ENCODE measurements at places on chromosomes 13 and 19. TPM values are rescaled to one million over a fixed set of nuclear protein-coding genes. Genes with fewer than 3 reads are reported as not detected.
A peak's percentile ranks its signal among the peaks of the same experiment; 100 is the strongest.

Gene KIR3DL1
- total RNA-seq, result not detected

- no peak for DNase-seq
These were observed 97.3 kb downstream of the TDRD3 start for GRCh38 chr13:60494296-60494695.

Gene SLC15A1
- total RNA-seq, result not detected

Gene WASF3
- 0.26 TPM for total RNA-seq

DNA sequence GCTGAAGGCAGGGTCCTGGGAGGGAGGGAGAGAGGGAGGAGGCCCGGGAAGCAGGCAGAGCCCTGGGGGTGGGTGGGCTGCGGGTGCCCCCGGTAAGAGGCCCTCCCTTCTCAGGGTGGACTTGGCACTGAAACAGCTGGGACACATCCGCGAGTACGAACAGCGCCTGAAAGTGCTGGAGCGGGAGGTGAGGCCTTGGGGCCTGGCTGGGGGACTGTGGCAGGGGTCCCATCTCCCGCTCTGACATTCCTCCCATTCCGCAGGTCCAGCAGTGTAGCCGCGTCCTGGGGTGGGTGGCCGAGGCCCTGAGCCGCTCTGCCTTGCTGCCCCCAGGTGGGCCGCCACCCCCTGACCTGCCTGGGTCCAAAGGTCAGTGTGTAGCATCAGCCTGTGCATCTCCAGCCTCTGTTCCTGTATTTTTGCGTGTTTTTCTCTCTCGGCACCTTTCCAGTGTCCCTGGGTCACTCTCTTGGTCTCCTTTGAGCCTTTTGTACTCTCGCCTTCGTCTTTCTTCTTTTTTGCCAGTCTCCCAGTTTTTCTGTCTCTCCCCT is 53.4 kb downstream of the TRPM4 start:
- DNase-seq, result no peak

DNA sequence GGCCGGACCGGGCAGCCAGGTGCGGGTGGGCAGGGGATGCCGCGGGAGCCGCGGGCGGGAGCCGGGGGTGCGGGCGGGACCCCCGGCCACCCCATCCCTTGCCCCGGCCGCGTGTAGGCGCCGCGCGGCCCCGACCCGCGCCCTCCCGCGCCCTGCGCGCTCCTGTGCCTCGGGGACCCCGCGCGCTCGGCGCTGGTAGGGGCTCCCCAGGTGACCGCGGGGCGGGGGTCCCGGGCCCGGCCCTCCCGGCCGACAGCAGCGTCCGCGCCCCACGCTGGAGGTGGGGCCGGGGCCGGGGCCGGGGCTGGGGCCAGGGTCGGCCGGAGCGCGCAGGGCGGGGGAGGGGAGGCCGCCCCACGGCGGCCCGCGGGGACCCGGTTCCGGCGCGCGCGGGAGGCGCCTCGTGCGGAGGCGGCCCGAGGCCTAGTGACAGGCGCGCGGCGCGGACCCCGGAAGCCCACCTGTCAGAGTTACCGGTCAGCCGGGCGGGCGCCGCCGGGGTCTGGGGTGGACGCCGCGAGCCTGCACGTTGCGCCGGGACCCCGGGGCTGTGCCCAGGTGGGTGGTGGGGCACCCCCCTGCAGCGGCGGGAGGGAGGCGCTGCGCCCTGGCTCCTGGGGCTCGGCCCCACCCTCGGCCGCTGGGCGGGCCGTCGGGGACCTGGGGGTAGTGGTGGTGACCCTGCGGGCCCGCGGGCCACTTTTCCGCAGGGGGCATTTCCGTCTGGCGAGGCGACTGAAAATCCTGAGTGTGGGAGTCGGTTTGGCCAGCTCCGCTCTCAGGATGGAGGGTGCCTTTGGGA is 518 bp downstream of the TFDP1 start:
- DNase-seq, result no peak

DNA sequence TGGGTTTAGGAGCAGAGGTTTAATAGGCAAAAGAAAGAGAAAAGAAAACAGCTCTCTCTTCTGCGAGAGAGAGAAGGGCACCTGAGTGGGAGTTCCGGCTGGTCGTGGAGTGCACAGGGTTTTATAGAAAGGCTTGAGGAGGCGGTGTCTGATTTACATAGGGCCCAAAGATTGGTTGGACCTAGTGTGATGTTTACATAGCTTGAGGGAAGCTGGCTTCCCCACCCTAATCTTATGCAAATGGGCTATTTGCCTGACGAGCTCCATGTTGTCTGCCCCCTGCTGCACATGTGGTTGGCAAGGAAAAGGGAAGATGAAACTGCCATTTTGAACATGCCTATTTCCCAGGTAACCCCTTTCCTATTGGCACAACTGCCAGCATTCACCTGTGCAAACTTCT is 21.5 kb upstream of the MEDAG start:
- DNase-seq, result no peak

GRCh38 chr19:45467115-45467455 is 711 bp upstream of the FOSB start:
- DNase-seq, result no peak

DNA sequence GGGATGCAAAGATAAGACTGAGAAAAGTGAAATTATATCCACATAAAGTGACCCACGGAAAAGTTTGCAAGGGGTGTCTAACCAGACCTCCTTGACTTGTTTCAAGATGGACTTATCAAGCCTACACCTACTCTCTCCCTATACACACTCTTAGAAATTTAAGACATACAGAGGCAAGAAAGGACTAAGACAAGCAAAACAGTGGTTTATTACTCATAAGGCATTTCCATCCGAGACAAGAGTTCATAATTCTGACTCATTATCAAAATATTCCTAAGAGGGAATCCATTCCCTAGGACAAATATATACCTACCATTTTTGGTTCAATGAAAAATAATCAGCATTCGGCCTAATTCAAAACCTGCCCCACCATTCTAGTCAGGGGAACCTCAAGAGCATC is 232.6 kb upstream of the GPC6 start:
- DNase-seq, result no peak

Gene PLK5
- not detected for total RNA-seq

- no peak for DNase-seq
These were observed 357.7 kb downstream of the UQCRFS1 start for GRCh38 chr19:28855216-28855615.

Gene RHPN2
- 1.9 TPM for total RNA-seq

- DNase-seq, result no peak
These were observed 1.9 kb downstream of the UBE2S start for GRCh38 chr19:55405638-55406037.

Gene COL4A1
- total RNA-seq, result 0.54 TPM

DNA sequence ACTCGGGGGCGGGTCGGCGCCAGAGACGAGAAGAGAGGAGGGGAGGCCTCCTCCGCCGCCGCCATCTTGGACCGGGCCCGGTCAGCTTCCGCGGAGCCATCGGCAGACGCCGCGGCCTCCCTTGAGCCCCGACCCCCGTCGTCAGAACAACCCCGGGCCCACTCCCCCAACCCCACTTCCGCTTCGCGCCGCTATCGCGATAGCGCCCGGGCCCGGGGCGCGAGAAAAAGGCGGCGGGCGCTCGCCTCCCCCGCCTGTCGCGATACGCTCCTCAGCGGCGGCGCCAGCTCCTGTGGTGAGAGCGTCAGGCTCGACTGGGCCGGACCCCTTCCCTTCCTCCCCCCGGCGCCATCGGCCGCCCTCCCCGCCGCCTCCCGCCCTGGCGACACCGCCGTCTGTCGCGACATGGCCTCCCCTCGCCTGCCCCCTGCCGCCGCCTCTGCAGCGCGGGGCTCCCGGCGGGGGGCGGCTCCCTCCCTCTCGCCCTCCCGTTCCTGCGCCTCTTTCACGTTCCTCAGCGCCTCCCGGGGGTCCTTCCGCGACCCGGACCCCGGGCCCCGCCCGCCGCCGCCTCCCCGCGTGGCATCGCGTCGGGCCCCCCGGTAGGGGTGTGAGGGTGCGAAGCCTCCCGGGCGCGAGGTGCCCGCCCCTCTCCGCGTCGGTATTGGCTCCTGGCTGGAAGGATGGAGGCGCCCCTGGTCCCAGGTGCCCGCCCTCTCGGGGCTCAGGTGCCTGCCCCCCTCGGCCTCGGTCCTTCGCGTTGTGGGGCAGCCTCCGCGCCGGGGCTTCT is at the start of gene CNOT3:
TSS of gene CNOT3 (plus strand) at position 64 of the 790 bp plus-strand sequence. CDS start 5,217 bp downstream, outside the sequence.
- no peak for DNase-seq

GRCh38 chr13:36981156-36981743 is 17.9 kb downstream of the ALG5 start:
- DNase-seq, result no peak

Gene CYP4F2
- total RNA-seq, result not detected

GRCh38 chr19:4567584-4568071 is 8.1 kb upstream of the SEMA6B start:
- peak; percentile 55 for DNase-seq

DNA sequence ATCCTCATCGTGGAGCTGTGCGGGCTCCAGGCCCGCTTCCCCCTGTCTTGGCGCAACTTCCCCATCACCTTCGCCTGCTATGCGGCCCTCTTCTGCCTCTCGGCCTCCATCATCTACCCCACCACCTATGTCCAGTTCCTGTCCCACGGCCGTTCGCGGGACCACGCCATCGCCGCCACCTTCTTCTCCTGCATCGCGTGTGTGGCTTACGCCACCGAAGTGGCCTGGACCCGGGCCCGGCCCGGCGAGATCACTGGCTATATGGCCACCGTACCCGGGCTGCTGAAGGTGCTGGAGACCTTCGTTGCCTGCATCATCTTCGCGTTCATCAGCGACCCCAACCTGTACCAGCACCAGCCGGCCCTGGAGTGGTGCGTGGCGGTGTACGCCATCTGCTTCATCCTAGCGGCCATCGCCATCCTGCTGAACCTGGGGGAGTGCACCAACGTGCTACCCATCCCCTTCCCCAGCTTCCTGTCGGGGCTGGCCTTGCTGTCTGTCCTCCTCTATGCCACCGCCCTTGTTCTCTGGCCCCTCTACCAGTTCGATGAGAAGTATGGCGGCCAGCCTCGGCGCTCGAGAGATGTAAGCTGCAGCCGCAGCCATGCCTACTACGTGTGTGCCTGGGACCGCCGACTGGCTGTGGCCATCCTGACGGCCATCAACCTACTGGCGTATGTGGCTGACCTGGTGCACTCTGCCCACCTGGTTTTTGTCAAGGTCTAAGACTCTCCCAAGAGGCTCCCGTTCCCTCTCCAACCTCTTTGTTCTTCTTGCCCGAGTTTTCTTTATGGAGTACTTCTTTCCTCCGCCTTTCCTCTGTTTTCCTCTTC is 6.3 kb downstream of the MYADM start:
- no peak for DNase-seq

DNA sequence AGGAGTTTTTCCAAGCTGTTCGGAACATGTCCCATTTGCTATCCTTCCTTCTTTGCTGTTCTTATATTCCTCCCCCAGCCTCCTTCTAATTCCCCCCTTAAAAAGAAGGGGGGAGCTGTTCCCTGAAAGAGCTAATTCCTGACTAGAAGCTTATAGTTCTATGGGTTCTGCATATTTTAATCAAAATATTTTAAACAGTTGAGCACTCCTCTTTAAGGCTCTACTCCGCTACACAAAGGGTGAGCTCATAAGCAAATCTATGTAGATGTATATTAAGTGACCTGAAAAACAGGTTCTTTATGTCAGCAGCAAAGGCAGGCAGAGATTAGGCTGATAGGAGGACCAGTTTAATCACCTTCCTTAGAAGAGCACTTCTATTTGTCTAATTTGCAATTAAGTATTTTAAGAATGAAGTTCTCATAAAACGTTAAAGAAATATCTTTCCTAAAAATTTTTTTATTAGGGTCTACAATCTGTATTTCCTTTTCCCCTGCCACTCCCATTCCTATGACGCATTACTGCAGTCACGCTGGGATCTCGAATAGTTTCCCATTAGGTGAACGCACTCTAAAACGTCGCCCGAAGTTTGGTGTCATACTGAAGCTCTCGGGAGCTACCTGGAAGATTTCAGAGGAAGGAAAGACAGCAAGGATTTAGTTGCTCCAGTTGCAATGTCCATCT is 5.2 kb downstream of the EFNB2 start:
- DNase-seq, result no peak

Gene HS6ST3
- not detected for total RNA-seq

DNA sequence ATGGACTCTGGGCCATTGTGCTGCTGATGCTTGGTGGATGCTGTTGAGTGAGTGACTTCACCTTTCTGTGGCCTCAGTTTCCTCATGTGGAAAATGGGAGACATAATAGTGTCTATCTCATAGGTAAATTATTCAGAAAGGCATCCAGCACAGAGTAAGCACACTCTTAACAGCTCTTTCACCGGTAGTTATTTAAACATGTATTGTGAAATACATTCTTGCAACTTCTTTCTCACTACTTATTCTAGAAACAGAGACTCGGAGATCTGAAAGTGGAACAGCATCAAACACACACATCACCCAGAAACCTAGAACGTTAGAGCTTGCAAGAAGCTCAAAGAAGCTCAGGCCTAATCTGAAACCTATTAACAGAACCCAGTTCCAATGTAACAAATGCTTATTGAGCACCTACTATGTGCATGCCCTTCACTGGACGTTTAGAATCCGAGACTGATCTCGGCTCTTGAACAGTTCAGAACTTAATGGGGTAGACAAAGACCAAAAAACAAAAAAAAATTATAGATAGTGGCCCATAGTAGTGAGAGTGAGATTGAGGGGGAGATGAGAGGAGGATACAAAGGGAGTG is 4.1 kb downstream of the ZSWIM9 start:
- DNase-seq, result no peak

GRCh38 chr19:41362143-41362847 is 1.7 kb downstream of the B9D2 start:
- no peak for DNase-seq

DNA sequence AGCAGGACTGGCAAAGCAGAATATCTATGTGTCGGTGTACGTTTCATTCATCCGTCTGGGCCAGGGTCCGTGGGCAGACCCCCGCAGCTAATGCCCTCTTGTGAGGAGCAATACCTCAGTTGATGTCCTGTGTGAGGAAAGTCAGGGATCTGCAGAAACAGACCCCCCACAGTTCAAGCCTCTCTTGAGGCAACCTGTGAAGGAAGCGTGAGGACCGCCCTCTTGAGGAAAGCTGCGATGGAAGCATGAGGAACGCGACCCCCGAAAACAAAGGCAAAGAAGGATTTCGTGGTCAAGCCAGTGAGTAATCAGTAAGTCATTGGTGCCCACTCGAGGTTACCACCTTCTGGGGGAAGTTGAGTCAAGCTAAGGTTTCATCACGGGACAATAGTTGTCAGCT is 20.9 kb upstream of the ZNF83 start:
- DNase-seq, result no peak

DNA sequence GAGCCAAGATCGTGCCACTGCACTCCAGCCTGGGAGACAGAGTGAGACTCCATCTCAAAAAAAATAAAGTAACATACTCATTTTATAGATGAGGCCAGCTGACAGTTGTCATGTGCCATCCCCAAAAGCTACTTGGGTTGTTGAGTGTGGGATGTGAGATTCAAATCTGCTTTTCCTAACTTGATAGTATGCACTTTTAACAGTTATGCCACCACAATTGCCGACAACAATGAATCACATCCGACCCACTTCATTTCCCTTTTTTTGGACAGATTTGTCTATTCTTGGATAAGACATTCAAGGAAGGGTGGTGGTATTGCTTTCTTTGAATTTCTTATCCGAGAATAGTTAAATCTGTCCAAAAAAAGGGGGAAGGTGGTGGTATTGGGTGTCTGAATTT is 16.3 kb upstream of the DNMT1 start:
- DNase-seq, result no peak

Gene C13orf42
- total RNA-seq, result not detected

GRCh38 chr13:42946927-42947326 is 45.1 kb downstream of the EPSTI1 start:
- no peak for DNase-seq

Measured in activated T-cell treated with anti-CD3 and anti-CD28 coated beads, Interleukin-2, amount 50 U/mL, for 4 hours (primary cell).